ENCODE measurements at places on chromosomes 6 and 20.

GRCh38 chr20:44979090-44979621, 12.8 kb downstream of the STK4 start:
- DNase-seq = no peak

DNA sequence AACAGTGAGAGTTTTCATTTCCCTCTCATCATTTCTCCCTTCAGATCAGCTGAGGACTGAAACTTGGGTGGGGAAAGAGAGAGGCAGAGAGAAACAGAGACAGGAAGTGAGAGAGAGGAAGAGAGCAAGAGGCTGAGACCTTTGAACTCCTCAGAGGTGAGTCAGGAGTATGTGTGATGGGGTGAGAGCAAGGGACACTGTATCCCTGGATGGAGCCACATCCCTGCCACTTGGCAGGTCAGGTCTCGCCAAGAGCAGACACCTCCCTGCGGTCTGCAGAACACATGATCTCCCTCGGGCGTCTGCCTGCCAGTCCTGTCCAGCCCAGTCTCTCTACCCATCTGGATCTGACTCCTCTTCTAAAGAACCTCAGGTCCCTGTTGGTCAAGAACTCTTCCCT, 62.7 kb upstream of the SYNDIG1 start:
- DNase-seq = no peak

DNA sequence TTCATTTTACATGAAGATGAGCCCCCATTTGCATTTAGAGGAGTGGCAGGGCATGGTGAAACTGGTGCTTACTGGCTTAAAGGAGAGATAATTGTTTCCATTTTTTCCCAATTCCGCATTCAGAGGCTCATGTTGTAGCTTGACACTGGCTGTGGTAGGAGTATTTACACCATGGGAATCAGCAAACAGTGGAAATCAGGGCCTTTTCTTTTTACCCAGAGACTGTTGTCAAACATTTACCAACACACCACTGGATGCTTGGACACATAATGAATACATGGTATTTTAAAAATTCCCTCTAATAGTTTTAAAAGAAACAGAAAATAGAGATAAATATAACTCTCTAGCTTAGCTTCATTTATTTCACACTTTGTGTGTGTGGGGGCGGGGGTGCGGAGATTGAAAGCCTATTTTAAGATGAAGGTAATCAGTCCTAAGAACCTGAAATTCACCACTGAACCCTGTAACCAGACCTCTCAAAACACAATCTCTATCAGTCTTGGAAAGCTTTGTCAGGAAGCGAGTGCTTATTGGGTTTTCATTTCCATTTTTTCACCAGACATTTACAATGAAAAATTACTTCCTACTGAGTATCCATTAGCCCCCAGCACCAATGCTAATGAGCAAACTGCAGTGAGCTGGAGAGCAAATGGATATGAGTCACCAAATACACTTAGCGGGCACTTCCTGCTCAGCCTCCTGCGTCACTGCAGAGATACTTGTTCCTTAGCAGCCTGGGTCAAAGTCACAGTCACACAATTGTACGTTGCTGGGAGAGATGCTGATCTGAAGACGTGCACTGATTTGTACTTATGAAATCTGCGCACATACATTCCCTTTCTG, 532.0 kb downstream of the BCKDHB start:
- peak; percentile 93 for DNase-seq

DNA sequence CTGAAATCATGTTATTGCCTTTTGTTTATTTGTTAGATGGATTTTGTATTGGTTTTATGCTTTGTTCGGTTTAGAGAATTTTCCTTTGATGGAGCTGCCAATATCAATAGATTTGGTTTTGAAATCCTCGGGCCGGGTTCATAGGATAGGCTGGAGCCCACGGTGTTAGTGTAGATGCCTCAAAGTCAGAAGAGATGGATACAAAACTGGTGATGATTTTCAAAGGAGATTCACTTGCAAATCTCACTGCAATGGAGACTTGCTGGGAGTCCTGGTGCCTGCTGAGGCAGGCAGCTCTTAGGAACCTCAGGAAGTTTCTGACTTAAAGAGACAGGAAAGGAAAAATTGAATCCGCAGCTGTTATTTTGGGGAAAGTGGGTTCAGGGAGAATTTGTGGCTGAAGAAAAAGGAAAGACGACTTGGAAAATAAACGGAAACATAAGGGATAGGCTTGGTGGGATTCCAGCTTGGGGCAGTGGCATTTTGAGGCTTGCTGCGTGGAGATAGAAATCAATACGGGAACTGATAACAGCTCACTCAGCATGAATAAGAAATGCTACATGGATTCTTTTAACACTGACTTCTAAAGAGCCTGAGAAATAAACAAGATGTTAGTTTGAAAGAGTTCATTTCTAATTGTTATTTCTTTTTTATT, 241.6 kb downstream of the PHACTR1 start:
- DNase-seq = no peak

DNA sequence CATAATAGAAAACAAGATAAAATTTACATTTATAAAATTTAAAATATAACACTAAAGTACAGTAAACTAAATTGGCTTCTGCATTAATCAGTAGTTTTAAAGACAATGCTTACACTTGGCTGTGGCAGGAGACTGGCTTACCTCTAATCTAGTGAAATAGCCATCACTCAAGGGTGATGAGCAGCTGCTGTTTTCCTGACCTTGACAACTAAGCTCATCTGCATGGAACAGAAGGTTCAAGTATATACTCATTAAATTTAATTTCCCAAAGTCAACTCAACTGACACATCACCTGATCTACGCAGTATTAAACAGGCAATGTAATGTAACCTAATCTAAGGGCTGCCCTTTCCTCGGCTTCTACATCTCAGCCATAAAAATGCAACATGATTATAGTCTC, 14.5 kb downstream of the TMX4 start:
- DNase-seq = no peak

- DNase-seq = peak; percentile 29
Observed at GRCh38 chr6:84508981-84509380, 255.4 kb downstream of the TBX18 start.

DNA sequence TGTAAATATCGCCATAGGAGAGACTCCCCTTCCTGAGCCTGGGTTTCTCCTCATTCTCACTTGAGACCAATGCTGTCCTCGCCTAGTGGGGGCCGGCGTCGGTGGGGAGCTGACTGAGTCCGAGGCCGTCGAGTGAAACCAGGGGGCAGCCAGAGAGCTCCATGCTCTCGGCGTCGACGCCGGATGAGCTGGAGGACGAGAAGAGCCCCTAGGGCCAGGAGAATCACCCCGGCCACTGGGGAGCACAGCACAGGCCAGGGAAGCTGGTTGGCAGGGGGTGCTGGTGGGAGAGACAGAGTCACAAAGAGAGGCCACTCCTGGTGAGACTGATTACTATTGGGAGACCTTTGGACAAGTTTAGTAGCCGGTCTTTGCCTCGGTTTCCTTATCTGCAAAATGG, 6.4 kb upstream of the GPSM3 start:
- no peak for DNase-seq

All from fibroblast of mammary gland (primary cell).